ENCODE measurements at places on chromosomes 5 and 9. TPM values are rescaled to one million over a fixed set of nuclear protein-coding genes. Genes with fewer than 3 reads are reported as not detected.

EFNA5 gene
- total RNA-seq = 7.8 TPM

DNA sequence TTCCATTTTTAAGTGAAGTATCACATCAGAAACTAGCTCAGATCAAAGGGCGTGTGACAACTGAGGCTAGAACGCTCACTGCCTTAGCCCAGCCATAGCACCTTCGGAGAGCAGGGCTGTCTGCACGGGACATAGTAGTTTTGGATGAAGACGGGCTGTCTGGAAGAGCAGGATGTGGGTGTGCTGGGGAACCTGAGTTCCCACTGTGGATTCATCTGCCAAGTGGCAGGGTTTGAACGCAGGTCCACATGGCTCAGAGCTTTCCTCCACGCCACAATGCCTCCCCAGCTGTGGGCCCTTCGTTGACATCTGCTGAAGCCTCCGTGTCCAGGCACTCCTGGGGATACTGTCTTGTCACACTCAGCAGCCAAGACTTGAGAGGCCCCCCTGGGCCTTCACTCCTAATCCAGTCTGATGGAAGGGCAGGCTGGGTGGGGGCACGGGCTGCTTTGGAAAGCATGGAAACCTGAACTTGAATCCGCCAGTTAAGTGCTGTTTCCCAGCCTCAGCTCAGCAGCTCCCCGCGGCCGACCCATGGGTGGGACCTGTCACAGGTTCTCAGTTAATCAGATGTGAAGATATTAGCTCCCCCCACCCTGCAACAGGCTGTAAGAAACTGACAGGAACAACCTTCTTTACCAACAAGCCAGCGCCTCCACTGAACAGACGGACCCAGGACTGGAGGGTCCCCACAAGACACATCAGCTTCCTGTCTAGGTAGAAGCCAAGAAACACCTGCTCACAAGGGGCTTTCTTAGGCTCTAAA is 228.1 kb downstream of the FANCC start:
- H3K27me3 ChIP-seq = no peaks in the 10 kb centered on the region
- no peak overlapping the region for H3K4me3 ChIP-seq
- DNase-seq = no peak
- H3K27ac ChIP-seq = peak overlapping the region; percentile 88
- no peaks in the 10 kb centered on the region for H3K36me3 ChIP-seq
- peaks cover 64% of the 10 kb centered on the region for H3K4me1 ChIP-seq

NADK2 gene
- 13.5 TPM for total RNA-seq

GRCh38 chr5:181222630-181223057 is 437 bp upstream of the TRIM41 start:
- no peaks in the 10 kb centered on the region for H3K27me3 ChIP-seq
- DNase-seq = no peak
- peak overlapping the region; percentile 71 for H3K4me3 ChIP-seq
- peak overlapping the region; percentile 100 for H3K27ac ChIP-seq

RIMOC1 gene
- 16.4 TPM for total RNA-seq

GRCh38 chr5:33146881-33147280 is 293.9 kb upstream of the TARS1 start:
- H3K27me3 ChIP-seq = no peaks in the 10 kb centered on the region
- no peak overlapping the region for H3K27ac ChIP-seq
- no peaks in the 10 kb centered on the region for H3K36me3 ChIP-seq
- peaks cover 15% of the 10 kb centered on the region for H3K4me1 ChIP-seq
- no peak overlapping the region for H3K4me3 ChIP-seq

DIPK1B gene
- total RNA-seq = 0.48 TPM

DNA sequence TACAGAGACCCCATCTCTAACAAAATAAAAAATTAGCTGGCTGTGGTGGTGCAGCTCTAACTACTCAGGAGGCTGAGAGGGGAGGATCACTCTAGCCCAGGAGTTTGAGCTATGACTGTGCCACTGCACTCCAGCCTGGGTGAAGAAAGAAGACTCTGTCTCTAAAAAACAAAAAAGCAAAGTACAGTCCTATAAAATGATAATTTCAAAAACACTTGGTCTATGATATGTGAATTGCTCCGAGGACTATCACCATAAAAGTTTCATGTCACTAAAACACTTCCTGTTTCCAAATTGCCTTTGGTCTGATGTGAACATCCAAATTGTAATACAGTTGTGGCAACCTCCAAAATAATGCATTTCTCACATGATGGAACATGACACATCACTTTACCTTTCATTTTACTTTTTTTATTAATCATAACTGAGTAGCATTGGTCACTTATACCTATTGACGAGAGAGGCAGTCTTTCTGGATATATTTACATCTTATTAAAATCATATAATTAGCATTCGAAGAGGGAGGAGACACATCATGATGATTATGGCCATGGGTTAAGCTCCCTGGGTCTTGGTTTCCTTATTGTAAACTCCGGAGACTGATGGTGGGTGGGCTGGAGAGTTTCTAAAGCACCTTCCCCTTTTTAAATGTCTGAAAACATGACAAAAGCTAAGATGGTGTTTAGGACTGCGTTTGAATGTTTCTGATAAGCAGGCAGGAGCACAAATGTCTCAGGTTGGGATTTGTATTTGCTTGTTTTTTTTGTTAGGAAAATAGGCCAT is 25.8 kb upstream of the CD180 start:
- H3K36me3 ChIP-seq = no peaks in the 10 kb centered on the region
- no peak for DNase-seq
- no peak overlapping the region for H3K27ac ChIP-seq
- no peaks in the 10 kb centered on the region for H3K27me3 ChIP-seq
- H3K4me3 ChIP-seq = no peak overlapping the region
- H3K4me1 ChIP-seq = no peaks in the 10 kb centered on the region

FOXD4L4 gene
- total RNA-seq = not detected

TNFSF15 gene
- total RNA-seq = 1.4 TPM

DNA sequence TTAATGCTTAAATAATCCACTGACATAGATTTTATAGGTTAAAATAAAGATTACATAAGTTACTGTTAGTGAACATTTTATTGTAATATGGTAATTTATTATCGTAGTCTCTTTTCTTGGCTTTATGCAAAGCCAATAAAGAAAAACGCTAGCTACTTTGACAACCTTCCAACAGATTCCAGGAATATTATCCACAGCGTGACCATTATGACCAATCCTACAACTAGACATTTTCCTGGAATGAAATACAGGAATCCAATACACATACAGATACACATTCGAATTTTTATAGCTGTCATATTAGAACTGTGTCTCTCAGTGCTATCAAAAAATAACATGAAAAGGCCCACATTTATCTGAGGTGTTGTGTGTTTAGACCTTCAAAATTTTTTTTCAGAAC is 13.1 kb downstream of the RPS23 start:
- H3K4me3 ChIP-seq = no peak overlapping the region
- H3K4me1 ChIP-seq = no peaks in the 10 kb centered on the region
- DNase-seq = no peak
- H3K36me3 ChIP-seq = no peaks in the 10 kb centered on the region
- no peak overlapping the region for H3K27ac ChIP-seq
